Suprapubic skin (tissue), 4 donors: ENCODE measurements at places on chromosomes 1 and 21.
A peak's percentile ranks its signal among the peaks of the same experiment; 100 is the strongest.

- DNase-seq: no peak
Measured at GRCh38 chr21:37553078-37553481, 186.5 kb downstream of the DYRK1A start.

DNA sequence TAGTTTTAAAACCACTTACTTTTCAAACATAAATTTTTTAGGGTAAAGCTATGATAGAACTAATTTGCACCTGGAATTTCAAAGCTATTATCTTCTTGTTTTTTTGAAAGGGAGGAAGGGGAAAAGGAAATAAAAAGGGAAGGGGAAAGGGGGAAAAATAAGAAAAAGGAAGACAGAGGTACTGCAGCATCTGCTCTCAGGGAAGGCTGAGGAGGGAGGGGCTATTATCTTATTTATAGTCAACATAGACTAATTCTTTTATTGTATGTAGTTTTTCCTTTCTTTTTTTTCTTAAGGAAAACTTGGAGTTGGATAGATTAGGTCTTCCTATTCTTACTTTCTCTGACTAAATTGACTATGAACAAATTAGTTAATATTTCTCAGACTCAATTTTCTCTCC, 41.5 kb upstream of the ZYG11A start:
- DNase-seq: no peak

GRCh38 chr1:114551400-114551799, 30.0 kb downstream of the BCAS2 start:
- no peak for DNase-seq

DNA sequence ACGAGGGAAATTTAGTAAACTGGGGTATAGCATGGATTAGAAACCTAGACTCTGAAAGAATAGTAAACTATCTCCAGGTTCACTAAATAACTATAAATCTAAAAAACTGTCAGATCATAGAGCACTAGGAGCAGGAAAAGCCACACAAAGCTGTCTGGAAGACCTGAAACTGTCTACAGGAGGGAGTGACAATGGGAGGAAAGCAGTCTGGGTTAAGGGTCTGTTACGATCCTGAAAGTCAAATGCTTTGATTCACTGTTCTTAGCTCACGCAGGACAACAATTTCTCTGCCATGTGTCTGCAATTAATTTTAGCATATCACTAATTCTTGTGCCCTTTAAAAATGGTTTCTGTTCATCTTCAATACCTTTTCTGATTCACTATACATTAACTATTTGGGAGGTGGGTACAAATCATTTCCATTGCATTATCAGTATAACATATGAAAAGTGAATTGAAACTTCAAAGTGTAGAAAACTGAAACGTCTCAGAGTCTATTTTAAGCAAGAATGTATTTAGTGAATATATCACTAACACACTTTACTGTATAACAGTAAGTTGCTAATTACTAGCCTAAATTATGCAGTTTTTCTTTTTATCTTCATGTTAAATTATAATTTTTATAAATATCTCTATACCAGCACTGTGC, 18.4 kb downstream of the CEP170 start:
- no peak for DNase-seq

- DNase-seq: no peak
Measured at GRCh38 chr1:168405906-168406549, 125.4 kb downstream of the TBX19 start.

- DNase-seq: no peak
Measured at GRCh38 chr1:159983681-159984080, 29.6 kb upstream of the SLAMF9 start.

DNA sequence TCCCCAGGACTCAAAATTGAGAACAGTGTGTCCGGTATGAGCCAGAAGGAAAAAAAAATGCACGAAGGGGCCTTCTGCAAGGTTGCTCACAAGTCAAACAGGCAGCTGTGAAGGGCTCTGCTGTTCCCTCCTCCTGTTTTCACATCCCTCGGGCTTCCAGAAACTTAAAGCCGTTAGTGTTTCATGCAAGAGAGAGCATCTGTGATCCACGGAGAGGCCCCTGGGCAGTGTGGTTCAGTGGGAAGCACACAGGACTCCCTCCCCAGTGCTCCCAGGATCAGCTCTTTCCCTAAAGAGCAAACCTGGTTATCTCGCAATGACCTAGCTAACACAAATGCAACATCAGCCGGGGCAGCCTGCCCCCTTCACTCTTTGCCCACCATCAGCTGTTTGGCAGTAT, 2.9 kb upstream of the MATN1 start:
- no peak for DNase-seq

- peak; percentile 99 for DNase-seq
Measured at GRCh38 chr1:156728599-156729462, at the start of gene ISG20L2. ISG20L2 (minus strand) TSS chr1:156728766; CDS start chr1:156727652, 1,114 bp downstream.

- DNase-seq: no peak
Measured at GRCh38 chr1:186841599-186841998, 12.8 kb downstream of the PLA2G4A start.

DNA sequence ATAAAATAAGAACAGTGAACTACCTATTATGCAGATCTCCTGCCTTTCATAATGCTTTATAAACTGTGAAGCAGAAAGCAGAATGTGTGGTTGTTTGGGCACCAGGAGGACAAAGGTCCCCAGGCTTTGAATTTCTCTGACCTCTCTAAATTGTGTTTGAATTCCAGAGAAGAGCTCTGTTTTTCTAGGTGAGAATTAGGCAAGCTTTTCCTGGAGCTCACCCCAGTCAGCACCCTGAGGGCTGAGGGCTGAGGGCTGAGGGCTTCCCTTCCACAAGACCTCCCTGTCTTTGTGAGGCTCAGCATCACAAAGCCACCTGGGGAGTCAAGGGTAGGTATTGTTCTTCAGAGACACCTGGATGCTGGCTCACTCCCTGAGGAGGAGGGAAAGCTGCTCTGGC, 45.5 kb upstream of the LRIG2 start:
- DNase-seq: no peak

DNA sequence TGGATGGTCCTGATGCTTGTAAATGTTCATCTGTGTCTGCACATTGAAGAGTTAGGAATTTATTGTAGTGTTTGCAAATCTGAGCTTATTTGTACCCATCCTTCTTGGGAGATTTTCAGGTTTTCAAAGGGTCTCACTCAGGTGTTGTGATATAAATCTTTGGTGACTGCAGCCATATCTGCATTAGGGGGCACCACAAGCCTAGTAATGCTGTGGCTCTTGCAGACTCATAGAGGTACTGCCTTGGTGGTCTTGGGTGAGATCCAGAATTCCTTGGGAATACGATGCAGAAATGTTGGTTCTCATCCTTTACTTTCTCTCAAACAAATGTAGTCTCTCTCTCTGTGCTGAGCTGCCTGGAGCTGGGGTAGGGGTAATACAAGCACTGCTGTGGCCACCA, 405.9 kb downstream of the TTLL7 start:
- DNase-seq: no peak

DNA sequence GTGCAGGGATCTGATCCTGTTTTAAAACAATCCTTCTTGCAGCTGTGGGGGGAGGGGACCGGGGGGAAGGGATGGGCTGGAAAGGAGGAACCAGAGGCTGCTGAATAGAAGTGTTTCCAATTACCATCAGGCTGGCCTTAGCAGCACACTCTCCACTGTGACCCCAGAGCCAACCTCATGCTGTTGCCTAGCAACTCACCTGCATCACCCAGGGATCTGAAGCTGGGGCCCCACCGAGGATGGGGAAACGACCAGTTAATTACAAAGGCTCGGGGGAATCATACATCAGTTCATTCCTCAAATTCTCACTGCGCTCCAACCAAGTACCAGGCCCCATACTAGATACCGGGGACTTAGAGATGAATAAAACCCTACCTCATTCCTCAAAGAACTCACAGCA, 11.9 kb upstream of the GPX7 start:
- no peak for DNase-seq

DNA sequence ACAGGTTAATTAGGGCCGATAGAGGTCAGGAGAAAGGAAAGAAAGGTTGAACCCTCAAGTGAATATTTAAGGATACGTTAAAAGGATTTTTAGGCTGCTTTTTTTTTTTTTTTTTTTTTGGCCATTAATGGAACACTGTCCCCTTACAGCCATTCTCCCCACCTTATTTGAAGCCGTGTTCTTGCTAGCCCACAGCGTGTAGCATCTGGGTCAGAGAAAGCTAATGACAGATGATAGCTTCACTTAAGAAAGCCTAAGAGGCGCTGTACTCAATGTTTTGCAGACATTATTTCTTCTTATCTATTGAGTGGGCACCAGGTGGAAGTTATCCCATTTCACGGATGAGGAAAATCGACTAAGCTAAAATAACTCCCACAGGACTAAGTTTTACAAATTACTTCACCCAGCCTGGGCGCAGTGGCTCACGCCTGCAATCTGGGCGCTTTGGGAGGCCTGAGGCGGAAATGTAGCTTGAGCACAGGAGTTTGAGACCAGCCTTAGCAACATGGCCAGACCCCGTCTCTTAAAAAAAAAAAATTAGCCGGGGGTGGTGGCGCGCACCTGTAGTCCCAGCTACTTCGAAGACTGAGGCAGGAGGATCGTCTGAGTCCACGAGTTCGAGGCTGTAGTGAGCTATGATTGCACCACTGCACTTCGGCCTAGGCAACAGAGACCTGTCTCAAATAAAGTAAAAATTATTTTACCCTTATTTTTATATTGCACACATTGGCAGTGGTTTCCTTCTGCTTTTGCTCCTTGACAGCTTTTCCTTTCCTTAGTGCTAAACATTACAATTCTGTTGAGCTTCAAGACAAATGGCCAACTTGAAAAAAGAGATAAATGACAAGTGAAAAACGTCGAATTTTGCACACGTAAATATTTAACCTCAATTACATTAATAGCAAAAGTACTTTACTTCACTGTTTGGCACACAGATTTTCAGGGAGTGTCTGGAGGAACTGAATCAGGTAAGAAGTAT, 1.1 kb upstream of the PHTF1 start:
- no peak for DNase-seq

- no peak for DNase-seq
Measured at GRCh38 chr1:16116625-16117024, 39.2 kb downstream of the EPHA2 start.

DNA sequence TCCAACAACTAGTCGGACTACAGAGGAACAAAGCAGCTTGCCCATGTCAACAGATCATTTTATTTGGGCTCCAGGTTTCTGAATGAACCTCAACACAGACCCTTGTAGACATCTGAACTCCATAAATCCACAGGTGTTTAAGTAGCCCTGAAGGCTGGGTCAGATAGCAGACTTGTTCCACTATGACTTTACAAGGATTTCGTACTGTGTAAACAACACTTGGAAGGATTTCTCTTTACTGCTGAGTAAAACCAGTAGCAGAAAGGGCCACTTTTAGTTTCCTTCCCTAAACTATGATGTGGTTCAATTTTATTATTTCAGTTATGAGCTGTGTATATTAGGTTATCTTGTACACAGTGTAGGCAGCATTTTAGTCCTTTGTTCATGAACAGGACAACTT, 316.4 kb upstream of the ADGRL2 start:
- DNase-seq: no peak

- DNase-seq: no peak
Measured at GRCh38 chr1:98454666-98455065, 206.9 kb upstream of the SNX7 start.

GRCh38 chr1:156766298-156767100, 836 bp upstream of the PRCC start:
- peak; percentile 29 for DNase-seq

DNA sequence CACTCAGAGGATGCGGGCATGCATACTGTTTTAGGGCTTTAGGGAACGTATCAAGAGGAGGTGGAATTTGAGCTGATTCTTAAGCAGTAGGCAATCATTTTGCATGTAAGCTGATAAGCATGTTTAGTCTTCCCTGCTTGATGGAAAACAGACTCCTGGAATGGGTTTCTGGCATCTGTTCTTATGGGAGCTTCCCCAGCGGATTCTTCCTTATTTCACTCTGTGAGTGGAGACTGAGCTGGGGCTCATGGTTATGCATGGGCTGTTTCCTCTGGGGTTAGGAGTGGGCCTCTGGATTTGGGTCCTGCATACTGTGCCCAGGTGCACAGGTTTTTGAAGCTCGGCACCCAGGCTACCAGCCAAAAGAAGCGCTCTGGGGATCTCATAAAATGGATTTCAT, 93.4 kb downstream of the DIRAS3 start:
- DNase-seq: no peak

- peak; percentile 60 for DNase-seq
Measured at GRCh38 chr1:47696737-47697441, 259.0 kb downstream of the FOXD2 start.

DNA sequence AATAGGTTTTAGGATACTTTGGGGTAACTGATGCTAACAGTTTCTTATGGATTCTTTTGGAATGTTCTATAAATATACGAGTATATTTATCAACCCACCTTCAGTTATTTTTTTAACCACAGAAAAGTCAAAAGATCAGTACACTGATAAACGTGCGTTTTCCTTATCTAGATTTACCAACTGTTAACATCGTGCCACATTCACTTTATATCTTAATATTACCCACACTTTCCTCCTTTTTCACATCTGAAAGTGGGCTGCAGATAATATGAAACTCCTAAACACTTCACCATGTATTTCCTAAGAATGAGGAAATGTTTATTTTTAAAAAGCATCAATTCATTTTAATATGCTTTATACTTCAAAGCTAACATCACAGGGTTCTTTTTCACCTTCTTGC, 7.7 kb downstream of the ATF6 start:
- DNase-seq: no peak

DNA sequence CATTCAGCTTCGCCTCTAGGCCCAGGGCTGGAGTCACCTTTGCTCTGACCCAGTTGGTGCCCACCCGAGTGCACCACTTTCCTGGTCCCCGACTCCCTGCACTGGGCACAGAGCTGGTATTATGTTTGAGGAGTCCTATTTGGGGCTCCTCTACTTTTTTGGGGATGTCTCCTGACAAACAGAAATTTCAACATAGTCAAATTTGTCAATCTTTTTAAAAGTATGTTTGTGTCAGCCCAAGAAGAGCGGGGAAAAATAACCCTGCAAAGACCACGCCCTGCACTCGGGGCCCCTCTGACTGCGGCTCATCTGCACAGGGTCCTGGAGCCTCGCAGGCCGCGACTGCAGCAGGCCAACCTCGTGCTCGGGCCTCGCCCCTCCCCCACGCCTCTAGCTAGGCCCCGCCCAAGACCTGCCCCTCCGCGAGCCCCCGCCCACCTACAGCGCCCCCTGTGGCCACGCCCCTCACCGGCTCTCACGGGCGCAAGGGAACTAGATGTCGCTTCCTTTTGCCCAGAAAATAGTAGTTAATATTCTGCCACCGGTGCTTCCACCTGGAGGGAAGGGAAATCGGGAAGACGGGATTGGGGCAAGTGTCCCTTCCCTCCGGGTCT, 11.4 kb downstream of the FAM229A start:
- peak; percentile 89 for DNase-seq

GRCh38 chr1:14565090-14565489, 33.4 kb upstream of the KAZN start:
- DNase-seq: no peak
